ENCODE measurements at places on chromosomes 6 and 20.

GRCh38 chr6:151291722-151292059, 51.9 kb downstream of the AKAP12 start:
- DNase-seq: no peak

- no peak for DNase-seq
Observed at GRCh38 chr6:8172530-8172929, 70.2 kb upstream of the EEF1E1 start.

GRCh38 chr6:146526192-146526591, 17.4 kb upstream of the RAB32 start:
- DNase-seq: no peak

DNA sequence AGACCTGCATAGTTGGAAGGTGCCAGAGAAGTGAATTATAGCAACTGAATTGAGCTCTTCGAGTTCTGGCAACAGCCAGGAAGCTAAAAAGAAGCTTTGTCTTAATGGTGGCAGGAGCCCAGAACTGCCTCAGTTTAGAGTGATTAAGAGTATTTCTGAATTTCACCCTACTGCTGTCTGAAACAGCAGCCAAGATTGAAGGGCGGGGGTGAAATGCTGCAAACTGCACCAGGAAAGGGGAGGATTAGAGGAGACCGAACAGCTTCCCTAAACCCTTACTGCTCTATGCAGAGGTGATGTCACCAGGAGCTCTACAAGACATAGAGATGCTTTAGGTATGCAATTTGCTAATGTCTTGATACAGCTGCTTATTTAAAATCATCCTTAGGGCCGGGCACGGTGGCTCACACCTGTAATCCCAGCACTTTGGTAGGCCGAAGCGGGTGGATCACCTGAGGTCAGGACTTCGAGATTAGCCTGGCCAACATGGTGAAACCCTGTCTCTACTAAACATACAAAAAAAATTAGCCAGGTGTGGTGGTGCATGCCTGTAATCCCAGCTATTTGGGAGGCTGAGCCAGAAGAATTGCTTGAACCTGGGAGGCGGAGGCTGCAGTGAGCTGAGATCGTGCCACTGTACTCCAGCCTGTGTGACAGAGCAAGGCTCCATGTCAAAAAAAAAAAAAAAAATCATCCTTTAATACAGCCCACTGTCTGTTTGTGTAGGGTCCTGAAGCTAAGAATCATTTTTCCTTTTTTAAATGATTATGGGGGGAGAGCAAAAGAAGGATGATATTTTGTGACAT, 91.7 kb upstream of the IYD start:
- DNase-seq: no peak

DNA sequence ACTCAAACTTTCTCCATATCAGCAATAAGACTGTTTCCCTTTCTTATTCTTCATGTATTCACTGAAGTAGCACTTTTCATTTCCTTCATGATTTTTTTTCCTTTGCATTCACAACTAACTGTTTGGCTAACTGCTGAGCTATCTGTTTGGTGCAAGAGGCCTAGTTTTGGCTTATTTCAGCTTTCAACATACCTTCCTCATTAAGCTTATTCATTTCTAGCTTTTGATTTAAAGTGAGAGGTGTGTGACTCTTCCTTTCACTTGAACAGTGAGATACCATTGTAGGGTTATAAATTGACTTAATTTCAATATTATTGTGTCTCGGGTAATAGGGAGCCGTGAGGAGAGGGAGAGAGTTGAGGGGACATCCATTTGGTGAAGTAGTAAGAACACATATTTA, 262.0 kb upstream of the PREP start:
- no peak for DNase-seq

- no peak for DNase-seq
Observed at GRCh38 chr20:48855046-48855445, 27.2 kb upstream of the PREX1 start.

DNA sequence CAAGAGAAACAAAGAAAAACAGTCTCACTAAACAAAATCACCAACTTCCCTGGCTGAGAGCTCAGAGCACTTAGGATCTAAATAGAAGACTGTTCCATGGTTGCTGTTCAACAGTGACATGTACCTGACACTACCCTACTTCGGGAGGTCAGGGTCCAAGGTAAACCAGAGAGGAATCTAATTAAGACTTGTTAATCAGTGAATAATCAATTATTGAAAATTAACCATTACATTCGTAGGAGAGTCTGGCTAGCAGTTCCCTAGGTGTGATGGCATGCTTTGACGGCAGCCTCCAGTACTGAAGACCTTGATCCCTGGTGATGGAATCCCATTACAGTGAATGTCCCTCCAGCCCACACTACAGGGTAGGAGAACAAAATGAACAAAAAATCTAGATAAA, 154.0 kb upstream of the AFDN start:
- no peak for DNase-seq

GRCh38 chr20:50744143-50744792, 12.9 kb downstream of the PARD6B start:
- peak; percentile 81 for DNase-seq

DNA sequence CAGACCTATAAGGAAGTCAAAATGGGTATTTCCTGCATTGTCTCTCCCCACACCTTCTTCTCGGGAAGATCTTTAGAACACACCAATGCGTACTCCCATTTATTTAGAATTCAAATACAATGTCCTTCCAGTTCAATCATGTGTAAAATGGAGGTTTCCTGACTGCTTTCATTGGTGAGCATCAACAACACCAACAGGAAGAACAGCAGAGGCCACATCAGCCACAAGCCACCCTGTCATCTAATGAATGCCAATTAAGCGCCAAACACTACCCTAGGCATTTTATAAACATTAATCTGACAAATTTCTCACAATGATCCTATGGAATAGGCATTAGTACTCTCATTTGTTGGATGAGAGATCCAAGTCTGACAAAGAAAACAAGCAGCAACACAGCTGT, 68.4 kb upstream of the SMLR1 start:
- DNase-seq: no peak

- DNase-seq: no peak
Observed at GRCh38 chr6:161486361-161487216, 212.7 kb upstream of the AGPAT4 start.

DNA sequence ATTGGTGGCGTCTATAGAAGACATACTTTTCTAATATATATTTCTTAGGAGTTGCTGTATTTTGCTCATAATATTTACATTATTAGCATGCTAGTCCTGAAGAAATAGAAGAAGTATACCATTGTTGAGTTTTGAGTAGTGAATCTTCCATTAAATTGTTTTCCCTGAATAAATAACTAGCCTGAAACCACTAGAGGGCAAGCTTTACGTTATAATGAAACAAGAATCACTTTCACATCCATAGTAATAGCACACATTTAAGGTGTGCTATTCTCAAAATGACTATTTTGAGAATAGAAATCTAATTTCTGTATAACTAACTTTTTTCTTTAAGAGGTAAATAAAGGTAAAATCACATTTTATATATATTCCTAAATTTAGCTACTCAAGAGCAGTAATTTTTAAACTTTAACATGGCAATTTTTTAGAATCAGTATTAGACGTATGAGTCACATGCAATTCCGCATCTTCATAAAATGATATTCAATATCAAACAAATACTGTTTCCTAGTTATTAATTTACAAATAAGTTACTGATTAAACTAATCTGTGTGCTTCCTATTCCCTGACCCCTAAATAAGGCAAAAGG, 213.2 kb upstream of the MANEA start:
- DNase-seq: peak; percentile 54

DNA sequence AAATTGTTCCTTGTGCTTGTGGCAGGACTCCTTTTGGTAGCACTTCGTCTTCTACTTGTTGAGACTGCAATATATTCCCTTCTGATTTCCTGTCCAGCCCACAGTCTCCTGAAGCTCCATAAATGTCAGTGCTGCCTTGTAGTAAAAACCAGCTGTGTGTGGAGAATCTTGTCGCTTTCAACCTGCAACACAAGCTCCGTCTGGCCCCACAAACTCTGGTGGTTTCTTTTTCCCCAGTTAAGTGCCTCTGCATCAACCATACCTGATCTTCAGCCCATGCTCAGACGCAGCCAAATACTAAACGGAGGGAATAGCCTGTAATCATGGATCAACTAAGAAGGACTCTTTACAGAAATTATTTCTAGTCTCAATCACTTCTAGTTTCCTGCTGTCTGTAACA, 1133.3 kb upstream of the ADGRB3 start:
- DNase-seq: no peak

DNA sequence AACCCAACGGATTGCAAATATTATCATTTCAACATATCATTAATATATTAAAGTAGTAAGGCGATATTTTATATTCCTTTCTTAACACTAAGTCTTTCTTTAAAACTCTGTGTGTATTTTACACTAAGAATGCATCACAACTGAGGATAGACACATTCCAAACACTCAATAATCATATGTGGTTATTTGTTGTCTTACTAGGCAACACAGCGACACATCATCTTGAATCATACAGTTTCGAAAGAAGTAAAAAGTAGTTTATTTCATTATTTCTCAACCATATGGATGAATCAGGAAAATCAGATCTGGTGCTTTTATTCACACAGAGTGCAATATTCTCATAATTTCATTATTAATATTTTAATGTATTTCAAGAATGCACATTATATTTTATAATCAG, 662.4 kb downstream of the EPHA7 start:
- no peak for DNase-seq

- no peak for DNase-seq
Observed at GRCh38 chr6:63923139-63923739, 287.6 kb downstream of the PHF3 start.

DNA sequence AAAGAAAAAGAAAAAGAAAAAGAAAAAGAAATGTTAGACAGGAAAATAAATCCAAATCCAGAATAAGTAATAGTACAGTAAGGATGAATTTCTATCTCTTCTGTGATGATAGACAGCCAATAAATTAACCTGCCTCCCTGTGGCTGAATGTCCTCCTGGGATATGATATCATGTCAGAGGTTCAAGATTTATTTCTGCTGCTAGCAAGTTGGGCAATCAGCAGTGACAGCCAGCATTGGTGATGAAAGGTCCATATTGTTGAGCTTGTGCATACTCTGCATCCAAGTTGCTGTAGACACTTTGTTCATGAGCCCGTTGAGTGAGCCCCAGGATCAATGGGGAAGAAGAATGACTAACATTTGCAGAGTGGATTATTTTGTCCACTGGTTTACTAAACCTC, 44.9 kb upstream of the CEP85L start:
- no peak for DNase-seq

DNA sequence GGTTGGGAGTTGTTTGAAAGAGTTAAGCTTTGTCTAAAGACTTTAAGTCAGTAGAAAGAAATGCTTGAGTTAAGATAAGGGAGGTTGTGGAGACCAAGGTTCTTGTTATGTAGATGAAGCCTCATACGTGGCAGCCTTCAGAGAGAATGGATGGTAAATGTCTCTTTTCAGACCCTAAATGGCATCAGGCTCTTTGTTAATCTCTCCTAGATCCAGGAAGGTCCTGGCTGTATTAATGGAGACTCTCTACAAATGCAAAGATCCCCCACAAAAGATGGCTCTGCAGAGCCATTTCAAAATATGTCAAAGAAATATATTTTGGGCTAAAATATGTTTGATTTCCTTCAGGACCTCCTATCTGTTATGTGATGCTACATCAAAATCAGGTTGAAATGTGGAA, 161.6 kb downstream of the ADAT2 start:
- no peak for DNase-seq

DNA sequence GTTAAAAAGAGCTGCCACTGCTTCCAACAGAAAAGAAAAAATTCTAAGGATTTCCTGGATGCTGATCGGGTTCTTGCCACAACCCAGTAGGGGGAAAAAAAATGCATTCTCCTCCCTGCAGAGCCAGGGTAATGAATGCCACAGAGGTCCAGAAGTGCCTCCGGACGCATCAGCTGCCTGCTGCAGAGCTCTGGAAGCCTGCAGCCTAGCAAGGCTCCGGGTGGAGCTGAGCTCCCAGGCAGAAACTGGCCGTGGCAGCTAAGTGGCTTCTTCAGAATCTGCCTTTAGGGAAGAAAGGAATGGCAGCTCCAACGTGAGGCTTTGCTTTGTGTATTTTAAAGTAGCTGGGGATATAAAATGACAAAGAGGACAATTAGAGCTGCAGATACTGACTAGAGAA, 155.0 kb downstream of the CFAP61 start:
- no peak for DNase-seq

GRCh38 chr20:9388160-9388812, 126.1 kb upstream of the LAMP5 start:
- no peak for DNase-seq

GRCh38 chr6:82183642-82184282, 63.8 kb downstream of the IBTK start:
- DNase-seq: no peak

- no peak for DNase-seq
Observed at GRCh38 chr6:79030511-79030910, 47.5 kb downstream of the PHIP start.

DNA sequence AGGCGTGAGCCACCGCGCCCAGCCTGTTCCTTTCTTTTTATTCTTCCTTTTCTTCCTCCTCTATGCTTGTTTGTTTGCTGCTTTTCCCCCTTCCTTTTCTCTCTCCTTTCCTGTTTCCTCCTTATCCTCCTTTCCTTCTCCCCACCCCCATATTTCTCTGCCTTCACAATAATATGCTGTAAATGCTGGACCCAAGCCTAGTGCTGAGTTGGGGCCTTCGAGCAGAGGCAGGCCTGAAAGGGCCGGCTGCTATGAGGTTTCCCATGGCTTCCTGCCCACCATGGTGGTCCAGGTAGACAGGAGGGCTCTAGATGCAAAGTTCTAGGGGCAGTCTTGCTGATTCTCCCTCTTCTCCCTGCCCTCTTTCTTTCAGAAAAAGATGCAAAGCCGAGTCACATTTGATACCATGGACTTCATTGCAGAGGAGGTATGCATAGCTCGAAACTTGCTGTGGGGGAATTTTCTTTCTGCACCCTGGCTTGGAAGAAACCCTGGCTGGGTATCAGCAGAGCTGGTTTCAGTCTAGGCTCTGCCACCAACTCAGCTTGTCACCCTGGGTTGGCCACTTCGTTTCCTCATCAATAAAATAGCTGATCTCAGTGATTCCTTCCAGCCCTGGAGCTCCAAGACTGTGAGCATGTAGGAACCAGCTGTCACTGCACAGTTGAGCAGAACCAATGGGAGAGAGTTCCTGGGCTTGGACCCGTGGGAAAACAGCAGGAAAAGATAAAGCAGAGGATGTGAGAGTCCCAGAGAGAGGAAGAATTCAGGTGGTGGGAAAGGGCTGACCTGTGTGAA, 7.4 kb downstream of the CNBD2 start:
- DNase-seq: no peak

DNA sequence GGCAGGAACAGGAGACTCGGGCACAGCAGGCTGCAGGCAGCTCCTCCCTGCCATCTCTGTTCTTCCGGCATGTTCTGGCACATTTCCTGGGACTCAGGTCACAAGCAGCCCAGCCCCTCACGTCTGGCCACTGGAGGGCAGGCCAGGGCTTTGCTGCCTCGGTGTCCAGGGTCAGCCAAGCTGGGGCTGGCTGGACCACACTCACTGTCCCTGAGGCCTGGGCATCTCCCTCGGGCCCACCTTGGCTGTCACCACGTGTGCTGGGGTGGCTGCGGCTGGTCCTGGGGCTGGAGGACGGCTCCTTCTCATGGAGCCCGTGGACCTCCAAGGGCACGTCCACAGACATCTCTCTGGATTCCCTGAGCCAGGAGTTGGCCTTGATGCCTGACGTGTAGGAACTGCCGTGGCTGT, 18.5 kb downstream of the FRMD1 start:
- peak; percentile 63 for DNase-seq

All from SJCRH30 (cell line).